ENCODE measurements at places on chromosomes 6 and 20. TPM values are rescaled to one million over a fixed set of nuclear protein-coding genes. Genes with fewer than 3 reads are reported as not detected.

- peak overlapping the region; percentile 57 for H3K4me3 ChIP-seq
- H3K4me1 ChIP-seq, result peaks cover 20% of the 10 kb centered on the region
- H3K27me3 ChIP-seq, result no peaks in the 10 kb centered on the region
- peak overlapping the region; percentile 90 for H3K27ac ChIP-seq
- DNase-seq, result no peak
Measured at GRCh38 chr6:71496018-71496721, 207.6 kb downstream of the OGFRL1 start.

DNA sequence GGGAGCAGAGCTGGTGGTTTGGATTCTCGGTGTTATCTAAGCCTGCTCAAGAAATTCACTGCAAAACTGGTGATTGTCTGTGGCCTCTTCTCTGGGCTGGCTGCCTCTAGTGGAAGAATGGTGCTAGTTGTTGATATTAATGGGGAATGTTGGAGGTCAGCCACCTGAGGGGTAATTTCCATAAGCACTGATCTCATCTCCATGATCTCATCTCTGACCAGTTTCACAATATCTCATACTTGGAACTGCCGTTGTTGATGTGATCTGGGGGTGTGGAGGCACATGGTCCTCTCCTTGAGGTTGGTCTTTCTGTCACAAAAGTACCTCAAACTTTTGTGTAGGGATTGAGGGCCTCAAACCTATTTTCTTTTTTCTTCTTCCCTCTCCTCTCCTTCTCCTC, 102.6 kb downstream of the CD109 start:
- H3K36me3 ChIP-seq, result peaks cover 8% of the 10 kb centered on the region
- H3K4me1 ChIP-seq, result peaks cover 22% of the 10 kb centered on the region
- no peak overlapping the region for H3K27ac ChIP-seq

The BNIP5 gene
- total RNA-seq, result not detected

The ZBTB12 gene
- 8.3 TPM for total RNA-seq

- no peaks in the 10 kb centered on the region for H3K4me1 ChIP-seq
- H3K27me3 ChIP-seq, result peaks cover 24% of the 10 kb centered on the region
- H3K27ac ChIP-seq, result no peak overlapping the region
- no peaks in the 10 kb centered on the region for H3K36me3 ChIP-seq
- H3K4me3 ChIP-seq, result no peak overlapping the region
- DNase-seq, result no peak
Measured at GRCh38 chr20:62987114-62987513, 19.6 kb downstream of the BHLHE23 start.
